Activated CD8-positive, alpha-beta T cell treated with anti-CD3 and anti-CD28 coated beads for 36 hours (primary cell): ENCODE measurements at places on chromosomes 4 and X. TPM values are rescaled to one million over a fixed set of nuclear protein-coding genes. Genes with fewer than 3 reads are reported as not detected.
A peak's percentile ranks its signal among the peaks of the same experiment; 100 is the strongest.

DNA sequence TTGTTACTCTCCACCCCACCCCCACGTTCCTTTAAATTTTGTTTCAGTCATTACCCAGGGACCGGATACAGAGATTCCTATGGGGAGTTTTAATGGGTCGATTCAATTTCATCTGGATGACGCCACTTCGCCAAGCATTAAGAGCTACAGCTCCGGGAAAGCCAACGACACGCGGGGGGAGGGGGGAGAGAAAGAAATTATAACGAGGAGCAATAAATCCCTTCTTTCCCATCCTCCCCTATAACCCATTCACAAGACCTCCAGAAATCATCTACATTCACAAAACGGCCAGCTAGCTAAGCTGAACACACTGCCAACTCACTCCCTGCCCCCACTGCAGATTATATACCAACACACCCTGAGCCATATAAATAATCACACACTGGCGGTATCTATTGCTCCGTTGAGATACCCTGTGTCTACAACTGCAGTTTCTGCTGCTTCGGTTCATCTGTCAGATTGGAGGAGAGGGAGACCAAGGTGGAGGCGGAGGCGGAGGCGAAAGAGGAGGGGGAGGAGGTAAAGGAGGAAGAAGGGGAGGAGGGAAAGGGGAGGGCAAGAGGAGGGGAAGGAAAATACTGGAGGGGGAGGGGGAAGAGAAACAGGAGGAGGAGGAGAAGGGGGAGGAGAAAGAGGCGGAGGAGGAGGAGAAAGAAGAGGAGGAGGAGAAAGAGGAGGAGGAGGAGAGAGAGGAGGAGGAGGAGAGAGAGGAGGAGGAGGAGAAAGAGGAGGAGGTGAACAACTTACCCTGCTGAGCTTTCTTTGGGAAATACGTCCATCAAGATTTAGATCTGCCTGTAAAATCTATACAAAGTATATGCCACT is 113.9 kb upstream of the VAMP7 start:
- DNase-seq, result peak; percentile 23
- H3K27ac ChIP-seq, result peak overlapping the region; percentile 7
- no peaks in the 10 kb centered on the region for H3K36me3 ChIP-seq
- H3K27me3 ChIP-seq, result no peaks in the 10 kb centered on the region

DNA sequence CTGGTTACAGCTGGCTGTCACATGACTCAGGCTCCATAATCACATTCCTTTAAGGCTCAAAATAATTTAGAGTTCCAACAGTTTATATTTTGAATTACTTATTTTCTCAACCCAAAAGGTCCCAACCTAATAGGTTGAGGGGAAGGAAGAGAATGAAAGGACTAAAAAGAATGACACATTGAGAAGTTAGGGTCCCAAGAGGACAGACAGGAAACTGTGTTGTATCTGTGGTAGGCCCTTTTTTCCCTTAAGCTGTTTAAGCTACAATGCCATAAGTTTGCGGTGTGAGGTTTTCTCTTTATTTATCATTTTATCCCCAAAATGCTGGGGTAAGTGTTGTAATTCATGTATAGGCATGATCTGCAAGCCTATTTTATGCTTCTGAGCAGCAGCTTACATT is 290.2 kb downstream of the ZNF674 start:
- no peak overlapping the region for H3K27ac ChIP-seq
- no peaks in the 10 kb centered on the region for H3K36me3 ChIP-seq
- peaks cover 7% of the 10 kb centered on the region for H3K4me1 ChIP-seq
- H3K4me3 ChIP-seq, result no peak overlapping the region
- DNase-seq, result no peak

GRCh38 chr4:60652933-60653332 is 547.2 kb upstream of the ADGRL3 start:
- no peak for DNase-seq
- no peaks in the 10 kb centered on the region for H3K36me3 ChIP-seq
- no peak overlapping the region for H3K27ac ChIP-seq
- H3K27me3 ChIP-seq, result no peaks in the 10 kb centered on the region
- no peaks in the 10 kb centered on the region for H3K4me1 ChIP-seq

DNA sequence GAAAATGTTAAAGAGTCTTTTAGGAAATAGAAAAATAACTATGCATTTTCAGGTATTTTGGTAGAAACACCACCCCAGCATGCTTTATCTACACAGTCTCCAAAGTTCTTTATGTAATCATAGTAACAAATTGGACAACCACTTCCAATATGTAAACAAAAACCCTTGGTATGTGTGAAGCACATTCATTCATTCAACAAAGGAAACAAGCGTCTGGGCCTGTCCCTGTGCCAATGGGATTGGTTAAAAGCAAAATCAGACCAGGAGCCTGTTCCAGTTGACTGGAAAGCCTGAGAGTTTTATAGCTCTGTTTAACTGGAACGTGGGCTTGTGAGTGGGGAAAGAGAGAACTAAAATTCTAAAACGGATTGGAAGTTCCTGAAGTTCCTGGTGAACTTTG is 41.3 kb upstream of the TENM3 start:
- no peak overlapping the region for H3K4me3 ChIP-seq
- H3K4me1 ChIP-seq, result no peaks in the 10 kb centered on the region
- H3K27me3 ChIP-seq, result no peaks in the 10 kb centered on the region
- no peaks in the 10 kb centered on the region for H3K36me3 ChIP-seq
- H3K27ac ChIP-seq, result no peak overlapping the region

- peaks cover 8% of the 10 kb centered on the region for H3K27me3 ChIP-seq
- DNase-seq, result no peak
- no peak overlapping the region for H3K27ac ChIP-seq
- H3K4me3 ChIP-seq, result no peak overlapping the region
Measured at GRCh38 chr4:6002926-6003325, 15.3 kb downstream of the C4orf50 start.

Gene USP27X
- 1.0 TPM for total RNA-seq

DNA sequence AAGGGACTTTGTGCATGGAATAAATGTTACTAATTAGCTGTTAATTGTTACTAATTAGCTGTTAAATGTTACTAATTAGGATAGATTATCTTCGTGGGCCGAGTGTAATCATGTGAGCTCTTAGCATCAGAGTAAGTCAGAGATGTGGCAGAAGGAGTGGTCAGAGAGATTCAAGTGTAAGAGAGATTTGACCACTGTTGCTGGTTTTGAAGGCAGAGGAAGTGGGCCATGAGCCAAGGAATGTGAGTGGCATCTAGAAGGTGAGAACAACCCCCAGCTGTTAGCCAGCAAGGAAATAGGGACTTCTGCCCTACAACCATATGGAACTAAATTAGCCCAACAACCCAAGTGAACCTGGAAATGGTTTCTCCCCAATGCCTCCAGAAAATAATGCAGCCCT is 28.2 kb downstream of the ODAPH start:
- H3K27me3 ChIP-seq, result peaks cover 4% of the 10 kb centered on the region
- H3K4me3 ChIP-seq, result no peak overlapping the region
- H3K36me3 ChIP-seq, result no peaks in the 10 kb centered on the region
- no peaks in the 10 kb centered on the region for H3K4me1 ChIP-seq
- H3K27ac ChIP-seq, result no peak overlapping the region
- DNase-seq, result no peak

DNA sequence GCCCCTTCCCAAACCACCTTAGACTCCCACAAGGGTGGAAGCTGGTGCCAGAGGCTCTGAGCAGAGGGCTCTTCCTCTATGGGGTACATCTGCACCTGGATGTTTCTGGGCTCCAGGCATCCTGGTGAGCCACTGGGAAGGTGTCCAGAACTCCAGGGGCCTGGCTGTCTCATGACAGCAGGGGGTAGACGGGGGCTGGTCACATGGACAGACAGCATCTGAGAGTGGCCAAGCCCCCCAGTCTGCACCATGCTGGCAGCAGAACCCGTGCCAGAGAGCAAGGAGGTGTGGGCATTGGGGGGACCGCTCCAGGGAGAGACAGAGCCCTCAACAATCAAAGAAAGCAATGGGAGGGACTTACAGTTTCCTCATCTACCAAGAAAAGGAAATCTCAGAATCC is 39.5 kb downstream of the ZFYVE28 start:
- no peak overlapping the region for H3K27ac ChIP-seq
- DNase-seq, result no peak
- peaks cover 10% of the 10 kb centered on the region for H3K4me1 ChIP-seq
- no peaks in the 10 kb centered on the region for H3K27me3 ChIP-seq
- no peak overlapping the region for H3K4me3 ChIP-seq
- H3K36me3 ChIP-seq, result no peaks in the 10 kb centered on the region

DNA sequence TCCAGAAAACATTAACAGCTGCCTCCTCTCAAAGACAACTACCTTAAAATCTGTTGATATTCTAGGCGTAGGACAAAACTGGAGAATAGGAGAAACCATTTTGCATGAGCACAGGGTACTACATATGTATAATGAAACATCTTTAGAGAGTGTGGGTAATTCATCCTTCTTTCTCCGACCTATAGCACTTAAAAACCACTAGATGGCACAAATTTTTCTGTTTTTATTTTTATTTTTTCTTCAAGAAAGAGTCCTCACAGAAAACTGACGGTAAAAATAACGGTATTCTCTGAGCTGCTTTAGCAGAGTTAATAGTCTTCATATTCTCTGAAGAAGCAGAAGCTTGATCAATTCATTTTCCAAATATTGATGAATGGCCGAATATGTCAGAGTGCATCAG is 14.6 kb downstream of the SMIM31 start:
- H3K4me1 ChIP-seq, result no peaks in the 10 kb centered on the region
- H3K27ac ChIP-seq, result no peak overlapping the region
- H3K4me3 ChIP-seq, result no peak overlapping the region
- H3K27me3 ChIP-seq, result peaks cover 14% of the 10 kb centered on the region
- no peak for DNase-seq

DNA sequence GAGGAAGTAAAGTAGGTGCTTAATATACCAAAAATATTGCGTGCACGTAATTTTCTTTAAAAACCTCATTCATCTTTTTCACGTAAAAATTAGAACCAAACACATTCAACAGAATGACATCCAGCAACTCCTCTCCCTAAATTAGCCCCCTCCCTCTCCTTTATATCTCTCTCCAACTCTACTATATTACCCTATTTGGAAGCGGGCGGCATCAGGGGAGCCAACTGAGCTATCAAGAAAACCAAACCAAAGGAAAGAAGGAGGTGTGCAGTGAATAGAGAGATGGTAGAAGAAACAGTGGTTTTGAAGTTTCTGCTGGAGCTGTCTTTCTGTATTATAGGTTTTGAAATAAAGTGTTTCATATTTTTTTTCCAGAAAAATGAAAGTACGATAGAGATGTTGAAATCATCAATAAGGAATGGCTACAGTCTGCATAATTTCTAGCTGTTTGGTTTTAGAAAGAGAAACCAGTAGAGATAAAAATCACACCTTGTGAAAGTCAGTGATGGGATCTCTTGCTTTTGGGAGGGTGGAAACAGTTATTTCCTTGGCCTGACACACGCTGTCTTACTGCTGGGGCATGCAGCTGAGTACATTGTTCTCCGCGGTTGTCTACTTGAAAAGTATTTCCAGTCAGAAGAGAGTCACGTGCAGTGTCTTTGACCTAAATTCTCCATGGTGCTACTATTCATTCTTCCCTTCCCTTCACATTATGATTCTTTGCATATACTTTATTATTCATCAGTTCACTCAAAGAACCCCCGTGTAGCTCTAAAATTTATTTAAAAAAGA is 94.1 kb upstream of the WDR17 start:
- no peak overlapping the region for H3K4me3 ChIP-seq
- H3K36me3 ChIP-seq, result no peaks in the 10 kb centered on the region
- no peak for DNase-seq
- H3K27ac ChIP-seq, result no peak overlapping the region
- H3K4me1 ChIP-seq, result no peaks in the 10 kb centered on the region
